ENCODE measurements at places on chromosomes 16 and 17. TPM values are rescaled to one million over a fixed set of nuclear protein-coding genes. Genes with fewer than 3 reads are reported as not detected.

The DHX58 gene
- total RNA-seq = not detected

The SKAP1 gene
- total RNA-seq = not detected

The CD300LF gene
- total RNA-seq = not detected

The KRT36 gene
- not detected for total RNA-seq

The VAT1L gene
- 0.29 TPM for total RNA-seq

The SULT1A1 gene
- 4.7 TPM for total RNA-seq

The C17orf78 gene
- not detected for total RNA-seq

The IRX3 gene
- not detected for total RNA-seq

The SLC5A10 gene
- total RNA-seq = not detected

The EXOC3L1 gene
- not detected for total RNA-seq

The TSNAXIP1 gene
- 0.86 TPM for total RNA-seq

The ABCA9 gene
- not detected for total RNA-seq

The TMEM101 gene
- total RNA-seq = 85.8 TPM

The ST6GALNAC2 gene
- 6.4 TPM for total RNA-seq

- no peaks in the 10 kb centered on the region for H3K4me1 ChIP-seq
- no peak overlapping the region for H3K27ac ChIP-seq
- H3K36me3 ChIP-seq = no peaks in the 10 kb centered on the region
- no peaks in the 10 kb centered on the region for H3K27me3 ChIP-seq
Observed at GRCh38 chr17:72862276-72862999, 230.1 kb downstream of the SLC39A11 start.

GRCh38 chr17:57102122-57102521, 17.1 kb downstream of the AKAP1 start:
- H3K4me1 ChIP-seq = peaks cover 33% of the 10 kb centered on the region
- H3K4me3 ChIP-seq = no peak overlapping the region
- H3K27me3 ChIP-seq = no peaks in the 10 kb centered on the region
- H3K27ac ChIP-seq = no peak overlapping the region

DNA sequence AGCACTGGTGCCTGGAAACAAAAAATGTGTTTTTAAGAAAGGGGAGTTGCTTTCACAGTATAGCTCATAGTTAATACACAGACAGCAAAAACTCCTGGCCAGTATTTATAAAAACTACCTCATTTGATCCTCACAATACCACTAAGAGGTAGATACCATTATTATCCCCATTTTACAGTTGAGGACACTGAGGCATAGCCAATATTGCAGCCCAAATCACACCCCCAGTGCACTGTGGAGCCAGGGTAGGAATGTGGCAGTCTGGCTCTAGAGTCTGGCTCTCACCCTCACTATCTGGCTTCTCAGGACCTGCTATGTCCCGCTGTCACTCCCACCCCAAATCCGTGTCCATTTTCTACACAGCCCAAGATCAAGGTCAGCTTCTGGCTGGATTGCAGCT, 2.6 kb downstream of the ARHGAP23 start:
- no peaks in the 10 kb centered on the region for H3K27me3 ChIP-seq
- peaks cover 12% of the 10 kb centered on the region for H3K4me1 ChIP-seq
- DNase-seq = no peak
- H3K27ac ChIP-seq = no peak overlapping the region
- H3K36me3 ChIP-seq = no peaks in the 10 kb centered on the region

GRCh38 chr17:72407336-72407909, 286.6 kb downstream of the SOX9 start:
- peak; percentile 100 for DNase-seq
- H3K4me3 ChIP-seq = peak overlapping the region; percentile 12
- no peaks in the 10 kb centered on the region for H3K27me3 ChIP-seq
- peaks cover 56% of the 10 kb centered on the region for H3K4me1 ChIP-seq
- peaks cover 17% of the 10 kb centered on the region for H3K36me3 ChIP-seq

DNA sequence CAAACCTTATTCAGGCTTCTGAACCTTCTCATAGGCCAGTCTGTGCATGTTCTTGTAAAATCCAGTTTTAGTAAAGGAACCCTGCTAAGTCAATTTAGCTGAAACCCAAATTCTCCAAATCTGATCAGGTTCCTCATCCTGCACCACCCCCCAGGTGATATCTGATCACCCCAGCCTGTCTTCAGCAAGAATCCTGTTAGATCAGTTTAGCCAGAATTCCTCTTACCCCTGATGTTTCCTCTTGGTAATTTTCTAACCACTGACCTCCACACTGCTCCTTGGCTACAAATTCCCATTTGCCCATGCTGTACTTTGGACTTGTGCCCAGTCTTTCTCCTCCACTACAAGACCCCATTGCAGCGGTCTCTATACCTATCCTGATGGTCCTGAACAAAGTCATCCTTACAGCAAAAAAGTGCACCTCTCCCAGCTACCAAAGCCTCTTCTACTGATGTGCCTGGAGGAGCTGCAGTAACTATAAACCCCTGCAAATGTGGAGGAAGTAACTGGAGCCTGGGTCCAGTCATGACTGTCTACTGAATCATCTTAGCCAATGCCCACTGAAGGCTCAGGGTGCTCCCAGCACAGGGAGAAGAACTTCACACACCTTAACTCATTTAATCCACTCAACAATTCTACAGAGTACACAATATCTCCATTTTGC, 23.8 kb downstream of the TEX14 start:
- H3K27ac ChIP-seq = peak overlapping the region; percentile 92
- H3K4me1 ChIP-seq = peaks cover 47% of the 10 kb centered on the region
- H3K36me3 ChIP-seq = no peaks in the 10 kb centered on the region
- DNase-seq = peak; percentile 87
- peak overlapping the region; percentile 20 for H3K4me3 ChIP-seq

DNA sequence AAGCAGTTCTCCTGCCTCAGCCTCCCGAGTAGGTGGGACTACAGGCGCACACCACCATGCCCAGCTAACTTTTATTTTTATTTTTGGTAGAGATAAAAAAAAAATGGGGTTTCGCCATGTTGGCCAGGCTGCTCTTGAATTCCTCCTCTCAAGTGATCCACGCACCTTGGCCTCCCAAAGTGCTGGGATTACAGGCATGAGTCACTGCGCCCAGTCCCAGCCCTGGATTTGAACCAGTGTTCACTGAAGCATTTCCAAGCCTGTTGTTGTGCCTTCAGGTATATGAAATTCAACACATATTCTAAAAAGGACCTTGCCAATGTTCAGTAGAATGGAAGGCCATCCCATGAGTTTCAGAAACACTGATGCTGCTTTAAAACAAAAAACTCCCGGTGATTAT, 165.3 kb downstream of the SLC39A11 start:
- no peaks in the 10 kb centered on the region for H3K36me3 ChIP-seq
- H3K4me3 ChIP-seq = no peak overlapping the region
- no peak for DNase-seq
- H3K27me3 ChIP-seq = no peaks in the 10 kb centered on the region

GRCh38 chr17:49000943-49001342, 3.8 kb downstream of the IGF2BP1 start:
- H3K4me1 ChIP-seq = no peaks in the 10 kb centered on the region
- no peak overlapping the region for H3K4me3 ChIP-seq
- peaks cover 98% of the 10 kb centered on the region for H3K27me3 ChIP-seq
- H3K36me3 ChIP-seq = no peaks in the 10 kb centered on the region
- peak overlapping the region; percentile 48 for H3K27ac ChIP-seq

- peak overlapping the region; percentile 71 for H3K27ac ChIP-seq
- peak; percentile 33 for DNase-seq
- no peaks in the 10 kb centered on the region for H3K27me3 ChIP-seq
- peak overlapping the region; percentile 62 for H3K4me3 ChIP-seq
Observed at GRCh38 chr16:80931801-80932707, 74.6 kb downstream of the CMC2 start.

- no peak for DNase-seq
- H3K4me3 ChIP-seq = no peak overlapping the region
- no peak overlapping the region for H3K27ac ChIP-seq
- peaks cover 28% of the 10 kb centered on the region for H3K4me1 ChIP-seq
- H3K36me3 ChIP-seq = no peaks in the 10 kb centered on the region
Observed at GRCh38 chr16:58413359-58413758, 21.1 kb downstream of the GINS3 start.

- no peaks in the 10 kb centered on the region for H3K36me3 ChIP-seq
- no peak overlapping the region for H3K27ac ChIP-seq
- peak; percentile 74 for DNase-seq
- no peaks in the 10 kb centered on the region for H3K4me1 ChIP-seq
- H3K27me3 ChIP-seq = no peaks in the 10 kb centered on the region
Observed at GRCh38 chr17:39963829-39964228, 1.0 kb downstream of the GSDMA start.

GRCh38 chr17:42023524-42024349, 3.8 kb downstream of the NKIRAS2 start:
- DNase-seq = no peak
- H3K27me3 ChIP-seq = no peaks in the 10 kb centered on the region
- no peak overlapping the region for H3K27ac ChIP-seq
- H3K36me3 ChIP-seq = no peaks in the 10 kb centered on the region
- H3K4me1 ChIP-seq = peaks cover 16% of the 10 kb centered on the region
- no peak overlapping the region for H3K4me3 ChIP-seq

DNA sequence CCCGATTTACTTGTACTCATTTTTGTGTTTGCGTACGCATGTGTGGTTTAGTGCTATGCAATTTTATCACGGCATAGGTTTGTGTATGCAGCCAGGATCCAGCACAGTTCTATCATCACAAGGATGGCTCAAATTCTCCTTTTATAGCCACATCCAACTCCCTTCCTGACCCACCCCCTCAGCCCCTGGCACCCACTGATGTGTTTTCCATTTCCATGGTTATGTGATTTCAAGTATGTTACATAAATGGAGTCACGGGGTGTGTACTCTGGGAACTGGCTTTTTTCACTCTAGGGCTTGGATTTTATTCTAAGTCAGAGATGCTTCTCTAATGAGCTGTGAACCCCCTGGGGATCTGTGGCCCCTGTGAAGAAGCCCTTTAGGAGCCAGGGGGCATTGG, 16.8 kb downstream of the IL4R start:
- peaks cover 29% of the 10 kb centered on the region for H3K4me1 ChIP-seq
- H3K27ac ChIP-seq = no peak overlapping the region
- no peak for DNase-seq
- no peaks in the 10 kb centered on the region for H3K27me3 ChIP-seq
- H3K4me3 ChIP-seq = no peak overlapping the region
- H3K36me3 ChIP-seq = peaks cover 5% of the 10 kb centered on the region

GRCh38 chr17:19671433-19671832, 22.9 kb downstream of the ALDH3A2 start:
- peaks cover 12% of the 10 kb centered on the region for H3K4me1 ChIP-seq
- no peak overlapping the region for H3K4me3 ChIP-seq
- no peaks in the 10 kb centered on the region for H3K27me3 ChIP-seq
- H3K36me3 ChIP-seq = peaks cover 15% of the 10 kb centered on the region

DNA sequence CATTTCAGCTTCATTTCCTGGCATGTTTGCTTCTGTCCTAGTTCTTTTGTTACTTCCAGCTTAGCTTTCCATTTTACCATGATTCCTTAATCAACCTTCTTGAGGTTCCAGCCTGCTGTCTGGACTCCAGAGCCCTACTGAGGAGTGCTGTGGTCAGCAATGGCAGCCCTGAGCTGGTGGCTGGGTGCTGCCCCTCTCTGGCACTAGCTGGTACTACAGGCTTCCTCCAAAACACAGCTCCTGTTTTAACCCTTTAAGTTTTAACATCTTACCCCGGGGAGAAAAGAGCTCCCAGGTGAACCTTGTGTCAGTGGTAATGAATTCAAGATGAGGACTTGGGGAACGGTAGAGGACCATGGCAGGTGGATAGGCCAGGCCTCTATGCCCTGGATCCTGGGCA, 395.5 kb downstream of the TMEM114 start:
- H3K4me1 ChIP-seq = no peaks in the 10 kb centered on the region
- H3K4me3 ChIP-seq = no peak overlapping the region
- H3K27me3 ChIP-seq = no peaks in the 10 kb centered on the region
- no peaks in the 10 kb centered on the region for H3K36me3 ChIP-seq

DNA sequence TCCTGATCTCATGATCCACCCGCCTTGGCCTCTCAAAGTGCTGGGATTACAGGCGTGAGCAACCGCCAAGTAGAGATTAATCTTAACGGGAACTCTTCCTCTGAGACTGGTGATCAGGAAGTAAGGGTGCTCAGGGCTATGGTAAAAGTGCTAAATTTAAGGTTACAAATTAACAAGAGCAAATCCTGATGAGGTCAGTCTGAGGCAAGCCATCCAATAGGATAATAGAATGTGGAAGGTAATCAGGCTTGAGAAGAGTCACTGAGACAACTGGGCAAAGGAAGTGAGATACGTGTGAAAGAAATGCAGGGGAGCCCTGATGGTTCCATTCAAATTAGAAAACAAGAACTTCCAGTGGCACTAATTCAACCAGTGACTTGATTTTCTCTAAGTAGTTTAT, 69.1 kb downstream of the CACNG1 start:
- DNase-seq = no peak
- peaks cover 34% of the 10 kb centered on the region for H3K36me3 ChIP-seq
- no peaks in the 10 kb centered on the region for H3K27me3 ChIP-seq
- no peaks in the 10 kb centered on the region for H3K4me1 ChIP-seq

- peaks cover 17% of the 10 kb centered on the region for H3K4me1 ChIP-seq
- DNase-seq = no peak
- H3K36me3 ChIP-seq = no peaks in the 10 kb centered on the region
- no peak overlapping the region for H3K4me3 ChIP-seq
- H3K27ac ChIP-seq = no peak overlapping the region
Observed at GRCh38 chr17:58315750-58316149, 12.8 kb downstream of the TSPOAP1 start.

GRCh38 chr17:62628831-62629555, 1.5 kb downstream of the MRC2 start:
- no peak for DNase-seq
- no peaks in the 10 kb centered on the region for H3K36me3 ChIP-seq
- no peaks in the 10 kb centered on the region for H3K27me3 ChIP-seq

GRCh38 chr16:65122724-65123395, 997 bp upstream of the CDH11 start:
- peak overlapping the region; percentile 90 for H3K4me3 ChIP-seq
- H3K27ac ChIP-seq = peak overlapping the region; percentile 64
- H3K27me3 ChIP-seq = no peaks in the 10 kb centered on the region
- peak; percentile 48 for DNase-seq
- H3K36me3 ChIP-seq = no peaks in the 10 kb centered on the region

DNA sequence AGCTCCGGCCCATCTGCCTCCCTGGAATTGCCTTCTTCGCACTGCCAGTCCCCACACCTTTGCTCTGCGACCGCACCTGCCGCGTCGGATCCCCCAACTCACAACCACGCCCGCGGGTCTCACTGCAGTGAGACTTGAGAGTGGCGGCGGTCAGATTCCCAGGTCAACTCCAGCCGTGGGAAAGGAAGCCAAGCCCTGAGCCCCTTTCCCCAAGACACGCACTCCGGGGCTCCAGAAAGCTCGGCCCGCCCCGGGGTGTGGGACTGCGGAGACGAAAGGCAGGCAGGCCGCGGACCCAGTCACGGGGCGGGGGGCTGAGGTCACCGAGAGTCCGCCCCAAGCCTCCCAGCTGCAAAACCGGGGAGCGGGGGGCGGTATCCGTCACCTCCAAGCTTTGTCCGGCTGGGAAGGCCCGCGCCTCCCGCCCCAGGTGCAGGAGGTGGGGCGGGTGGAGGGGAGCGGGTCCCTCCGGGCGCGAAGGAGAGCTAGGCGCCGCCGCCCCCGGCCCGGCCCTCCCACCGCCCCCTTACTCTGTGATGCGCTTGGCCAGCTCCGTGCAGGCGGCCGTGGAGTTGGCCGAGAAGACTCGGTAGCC, 615 bp downstream of the PRPSAP1 start:
- DNase-seq = no peak
- H3K27ac ChIP-seq = peak overlapping the region; percentile 81
- 0 out of 2 replicates have a peak, but pooled peaks cover 4% of the 10 kb centered on the region for H3K36me3 ChIP-seq
- H3K4me3 ChIP-seq = peak overlapping the region; percentile 92
- peaks cover 24% of the 10 kb centered on the region for H3K4me1 ChIP-seq
- no peaks in the 10 kb centered on the region for H3K27me3 ChIP-seq

Data from PC-3 (cell line).